ENCODE measurements at places on chromosomes 12 and 14.
A peak's percentile ranks its signal among the peaks of the same experiment; 100 is the strongest.

DNA sequence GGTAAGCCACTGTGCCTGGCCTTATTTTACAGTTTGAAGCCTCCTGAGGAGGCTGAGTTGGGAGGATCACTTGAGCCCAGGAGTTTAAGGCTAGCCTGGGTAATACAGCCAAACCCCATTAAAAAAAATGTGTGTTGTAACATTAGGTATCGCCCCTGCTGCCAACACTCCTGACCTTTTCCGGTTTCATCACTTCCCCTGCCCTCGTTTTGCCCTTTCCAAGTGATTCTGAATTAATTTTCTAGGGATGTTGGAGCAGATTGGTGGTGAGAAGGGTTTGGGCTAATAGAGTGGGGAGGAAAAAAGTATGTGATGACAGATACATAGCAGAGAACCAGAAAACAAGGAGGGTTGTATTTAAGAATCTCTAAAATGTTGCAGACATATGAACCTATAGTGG lies 25.6 kb upstream of the C12orf71 start:
- no peak for DNase-seq

DNA sequence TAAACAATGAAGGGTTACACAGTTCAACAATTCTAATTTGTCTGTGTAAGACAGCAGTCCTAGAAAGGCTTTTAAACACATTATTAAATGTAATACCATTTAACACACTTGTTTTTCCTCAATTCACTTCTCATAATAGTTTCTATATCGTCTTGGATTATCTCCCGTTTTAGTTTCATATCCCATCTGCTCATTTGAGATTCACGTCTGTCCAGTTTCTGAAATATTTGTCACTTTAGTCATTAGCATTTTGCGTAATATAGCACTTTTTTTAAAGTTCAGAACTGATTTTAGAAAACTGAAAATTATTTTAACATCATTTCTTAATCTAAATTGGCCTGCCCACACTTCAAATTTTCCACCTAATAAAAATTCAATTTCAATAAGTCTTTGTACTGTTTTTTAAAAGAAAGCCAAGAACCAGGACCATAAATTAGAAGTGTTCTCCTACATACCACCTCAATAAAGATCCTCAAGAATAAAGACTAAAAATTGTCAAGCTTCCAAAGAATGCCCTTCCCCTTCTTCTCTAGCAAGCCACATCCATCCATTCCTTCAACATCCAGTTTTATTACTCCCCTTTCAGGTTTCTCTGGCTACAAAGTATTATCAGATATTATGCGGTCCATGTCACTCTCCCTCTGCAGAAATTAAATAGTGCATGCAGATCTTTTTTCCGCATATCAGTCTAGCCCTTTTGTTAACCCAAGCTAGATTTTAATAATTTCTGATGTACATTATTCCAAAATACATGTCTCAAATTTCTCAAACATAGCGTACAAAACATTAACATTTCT lies 11.9 kb downstream of the MED13L start:
- no peak for DNase-seq

DNA sequence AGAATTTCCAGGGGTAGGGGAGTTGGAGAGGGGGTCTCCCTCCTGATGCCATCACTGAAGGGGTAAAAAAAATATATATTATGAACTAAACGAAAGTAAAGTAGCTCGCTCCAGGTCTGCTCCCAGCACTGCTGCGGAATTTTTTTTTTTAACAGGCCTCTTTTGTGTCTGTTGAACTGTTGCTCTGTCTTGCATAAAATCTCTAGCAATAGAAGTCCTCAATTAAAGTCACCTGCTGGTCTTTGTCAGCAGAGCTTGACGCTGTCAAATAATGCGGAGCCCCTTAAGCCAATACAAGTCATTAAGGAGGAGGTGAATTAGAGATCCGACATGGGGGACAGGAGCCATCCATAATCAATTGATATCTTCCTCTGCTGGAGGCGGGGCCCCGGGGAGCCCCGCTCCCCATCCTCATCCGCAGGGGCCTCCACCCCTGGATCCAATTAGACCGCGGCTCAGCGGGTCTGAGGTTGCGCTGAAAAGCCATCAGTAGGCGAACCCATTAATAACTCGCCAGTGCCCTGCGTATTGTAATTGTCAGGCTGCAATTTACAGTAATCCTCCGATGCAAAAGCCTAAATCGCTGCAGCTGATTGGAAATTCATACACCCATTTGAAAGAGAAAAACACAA lies 85.6 kb downstream of the DICER1 start:
- no peak for DNase-seq

- no peak for DNase-seq
These were observed 1.6 kb downstream of the OGFOD2 start for GRCh38 chr12:122976648-122976975.

GRCh38 chr12:120366341-120366705 lies 2.6 kb downstream of the MSI1 start:
- no peak for DNase-seq

DNA sequence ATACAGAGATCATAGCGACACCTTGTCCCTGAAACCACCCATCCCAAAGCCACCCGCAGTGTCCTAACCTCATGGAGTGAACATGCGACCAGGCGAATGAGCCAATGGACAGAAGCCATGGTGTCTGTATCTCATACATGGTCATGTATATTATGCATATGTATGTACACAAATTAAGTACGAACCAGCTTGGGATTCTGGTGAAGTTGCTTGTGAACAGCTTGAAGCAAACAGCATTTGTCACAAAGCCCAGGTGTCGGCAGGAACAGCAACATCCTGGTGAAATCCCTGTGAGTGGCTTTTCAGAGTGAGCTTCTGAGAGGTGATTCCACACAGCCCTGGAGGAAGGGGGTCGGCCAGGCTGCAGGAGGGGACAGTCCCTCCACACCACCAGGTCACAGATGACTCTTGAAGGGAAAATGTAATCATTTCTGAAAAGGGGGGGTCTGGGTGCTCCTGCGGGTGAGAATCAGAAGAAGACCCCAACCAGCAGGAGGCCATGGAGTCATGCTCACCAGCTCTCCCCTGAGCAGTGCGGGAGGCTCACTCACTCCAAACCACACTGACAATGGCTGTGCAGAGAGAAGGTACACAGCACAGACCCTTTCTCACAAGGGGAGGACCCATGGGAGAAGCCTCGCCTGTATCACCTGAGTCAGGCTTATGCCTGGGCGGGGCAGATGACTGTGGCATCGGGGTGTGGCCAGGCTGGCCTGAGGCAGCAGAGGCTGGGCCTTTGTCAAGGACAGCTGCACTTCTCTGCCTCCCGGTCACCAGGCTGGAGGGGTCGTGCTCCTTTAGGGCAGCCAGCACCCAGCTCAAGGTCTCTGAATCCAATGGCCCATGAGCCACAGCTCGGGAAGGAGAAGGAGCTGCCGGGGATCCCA lies 14.3 kb downstream of the CHGA start:
- no peak for DNase-seq

GRCh38 chr12:66188584-66189485 lies at the start of gene IRAK3:
Gene IRAK3, plus strand, starts transcription at chr12:66189214. Its CDS starts 86 bp downstream, at chr12:66189300.
- DNase-seq, result peak; percentile 42

DNA sequence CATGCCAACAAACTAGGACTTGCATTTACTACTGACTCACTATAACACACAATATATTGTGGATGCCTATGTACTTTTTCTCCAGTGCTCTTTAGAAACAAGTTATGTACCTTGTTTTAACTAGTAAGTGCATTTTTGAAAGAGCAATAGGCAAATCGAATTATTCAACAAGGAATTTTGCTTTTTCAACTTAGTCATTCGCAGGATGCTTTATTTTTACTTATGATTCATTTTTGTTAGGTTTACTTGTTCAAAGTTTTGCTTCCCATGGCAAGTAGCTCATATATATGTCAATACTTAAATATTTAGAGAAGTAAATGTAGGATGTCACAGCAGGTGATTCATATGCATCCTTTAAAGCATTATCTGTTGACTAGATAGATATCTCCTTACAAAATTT lies 149.8 kb downstream of the PELI2 start:
- no peak for DNase-seq

GRCh38 chr14:76531085-76531484 lies 155.1 kb downstream of the ESRRB start:
- DNase-seq, result no peak

DNA sequence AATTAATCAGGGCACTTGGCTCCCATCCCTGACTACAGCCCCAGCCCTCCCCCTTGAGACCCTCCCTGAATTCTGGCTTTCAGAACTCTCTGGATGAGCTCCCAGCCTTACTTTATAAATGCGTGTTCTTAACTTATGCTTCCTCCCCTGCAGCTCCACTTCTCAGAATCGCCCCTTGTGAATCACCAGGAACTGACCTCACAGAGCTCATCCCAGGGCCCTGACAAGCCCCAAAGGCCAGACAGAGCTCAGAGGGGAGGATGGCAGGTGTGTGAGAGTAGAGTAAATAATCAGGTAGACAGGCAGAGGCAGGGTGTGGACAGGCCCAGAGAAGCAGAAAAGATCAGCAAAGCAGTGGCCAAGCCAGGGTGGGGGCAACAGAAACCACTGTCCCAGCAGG lies 68.2 kb upstream of the FOXN3 start:
- no peak for DNase-seq

DNA sequence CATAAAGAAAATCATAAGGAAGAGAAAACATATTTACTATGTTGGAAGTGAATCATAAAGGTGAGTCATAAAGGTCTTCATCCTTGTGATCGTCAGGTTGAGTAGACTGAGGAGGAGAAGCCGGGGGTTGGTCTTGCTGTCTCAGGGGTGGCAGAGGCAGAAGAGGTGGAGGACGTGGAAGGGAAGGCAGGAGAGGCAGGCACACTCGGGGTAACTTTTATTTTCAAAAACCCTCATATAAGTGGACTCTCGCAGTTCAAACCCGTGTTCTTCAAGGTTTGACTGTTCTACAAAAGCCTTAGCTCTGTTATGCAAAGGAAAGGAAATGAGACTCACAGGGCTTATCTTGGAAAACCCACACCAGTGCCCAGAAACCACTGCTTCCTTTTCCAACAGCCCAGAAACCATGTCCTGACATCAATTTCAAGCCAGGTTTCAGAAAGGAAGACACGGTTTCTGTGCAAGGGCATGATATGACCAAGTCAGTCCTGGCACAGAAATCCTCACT lies 14.0 kb downstream of the SMCO2 start:
- DNase-seq, result peak; percentile 41

- no peak for DNase-seq
These were observed 8.7 kb upstream of the SLC4A8 start for GRCh38 chr12:51415931-51416330.

DNA sequence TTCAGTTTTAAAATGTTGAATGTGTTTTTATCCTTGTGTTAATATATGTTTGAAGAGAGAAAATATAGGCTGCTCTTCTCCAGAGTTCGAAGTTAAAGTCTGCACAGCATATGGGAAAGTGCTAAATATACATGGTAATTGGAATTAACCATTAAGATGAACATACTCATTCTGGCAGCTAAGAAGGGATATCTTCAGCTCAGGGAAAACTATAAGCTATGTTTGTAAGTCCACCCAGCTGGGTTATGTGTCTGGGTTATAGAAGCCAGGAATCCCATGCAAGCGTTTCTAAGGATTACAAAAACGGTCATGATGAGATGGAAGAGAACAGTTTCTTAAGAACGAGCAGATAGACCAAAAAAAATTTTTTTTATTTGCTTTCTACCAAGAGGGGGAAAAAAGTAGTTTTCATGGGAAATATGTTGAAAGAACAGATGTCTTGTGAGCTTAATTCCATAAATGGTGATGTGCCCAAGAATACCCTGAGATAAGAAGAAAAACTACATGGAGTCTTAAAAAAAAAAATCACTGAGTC lies 198.9 kb downstream of the FBXL14 start:
- DNase-seq, result no peak
